Stimulated activated CD8-positive, alpha-beta memory T cell treated with anti-CD3 and anti-CD28 coated beads, Interleukin-4, amount 100 ng/mL, for 48 hours (primary cell): ENCODE measurements at places on chromosomes 5 and 9.

DNA sequence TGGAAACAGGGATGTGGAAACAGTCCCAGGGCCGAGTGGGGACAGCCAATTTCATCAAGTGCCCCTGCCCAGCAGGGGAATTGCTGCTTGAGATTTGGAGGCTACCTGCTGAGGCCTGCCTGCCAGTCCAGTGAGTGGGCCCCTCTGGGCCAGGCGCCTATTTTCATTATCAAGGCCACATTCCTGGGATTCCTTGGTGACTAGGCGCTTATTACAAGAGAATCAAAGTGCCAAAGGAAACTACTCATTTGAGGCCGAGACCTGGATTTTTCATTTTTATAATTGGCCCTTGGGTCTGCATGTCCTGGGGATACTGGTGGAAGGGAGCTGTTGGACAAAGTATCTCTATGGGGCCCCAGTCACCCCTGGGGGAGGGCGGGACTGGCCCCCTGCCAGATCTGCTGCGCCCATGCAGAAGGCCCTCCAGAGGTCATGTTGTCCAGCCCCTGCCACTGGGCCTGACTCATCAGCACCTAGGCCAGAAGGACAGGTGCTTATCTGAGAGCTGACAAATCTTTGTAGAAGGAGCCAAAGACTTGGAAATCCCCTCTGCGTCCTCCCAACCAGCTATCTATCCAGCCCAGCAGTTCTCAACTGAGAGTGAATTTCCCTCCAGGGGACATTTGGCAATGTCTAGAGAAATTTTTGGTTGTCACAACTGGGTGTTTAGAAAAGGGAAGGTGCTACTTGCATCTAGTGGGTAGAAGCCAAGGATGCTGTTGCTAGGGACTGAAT lies 45.6 kb downstream of the FOXI1 start:
- no peak for DNase-seq

- no peak for DNase-seq
Observed at GRCh38 chr5:107616213-107616612, 54.5 kb downstream of the EFNA5 start.

DNA sequence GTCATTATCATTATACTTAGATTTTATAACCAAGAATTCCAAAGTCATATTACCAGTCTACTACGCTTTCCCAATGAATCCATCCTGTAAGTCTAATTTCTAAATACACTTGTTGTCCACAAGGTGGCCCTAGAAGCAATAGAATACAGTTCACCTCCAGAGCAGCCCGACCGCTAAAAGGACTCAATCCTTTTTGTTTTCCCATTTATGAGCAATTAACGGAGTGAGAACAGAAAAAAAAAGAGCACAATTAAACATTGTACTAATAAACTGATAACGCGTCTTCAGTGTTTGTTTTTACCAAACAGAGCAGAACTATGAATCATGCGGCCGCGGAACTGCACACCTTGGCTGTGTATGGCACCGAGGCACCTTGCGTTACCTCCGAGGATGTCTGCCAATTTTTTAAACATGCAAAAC lies 160.7 kb upstream of the DAPK1 start:
- no peak for DNase-seq

- DNase-seq = no peak
Observed at GRCh38 chr5:43371821-43372220, 40.4 kb downstream of the CCL28 start.

- DNase-seq = no peak
Observed at GRCh38 chr9:137574192-137574591, 4.5 kb downstream of the DPH7 start.

DNA sequence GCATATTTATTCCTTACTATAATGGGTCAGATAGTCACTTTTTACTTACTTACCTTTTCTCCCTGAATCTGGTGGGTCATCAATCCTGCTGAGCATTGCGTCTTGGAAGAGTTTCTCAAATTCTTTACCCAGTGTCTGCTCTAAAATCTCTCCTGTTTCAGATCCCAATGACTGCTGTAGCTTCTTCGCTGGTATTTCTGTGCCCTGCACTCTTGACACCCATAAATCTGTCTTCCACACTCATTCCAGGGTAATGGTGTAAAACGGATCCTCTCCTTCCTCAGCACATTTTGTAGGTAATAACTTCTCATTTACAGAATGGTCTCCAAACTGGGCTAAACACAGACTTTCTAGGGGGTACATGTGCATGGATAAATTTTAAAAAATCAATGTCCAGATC lies 407.4 kb downstream of the DMAC1 start:
- no peak for DNase-seq

GRCh38 chr9:109088221-109088620 lies 31.5 kb downstream of the TMEM245 start:
- DNase-seq = no peak

DNA sequence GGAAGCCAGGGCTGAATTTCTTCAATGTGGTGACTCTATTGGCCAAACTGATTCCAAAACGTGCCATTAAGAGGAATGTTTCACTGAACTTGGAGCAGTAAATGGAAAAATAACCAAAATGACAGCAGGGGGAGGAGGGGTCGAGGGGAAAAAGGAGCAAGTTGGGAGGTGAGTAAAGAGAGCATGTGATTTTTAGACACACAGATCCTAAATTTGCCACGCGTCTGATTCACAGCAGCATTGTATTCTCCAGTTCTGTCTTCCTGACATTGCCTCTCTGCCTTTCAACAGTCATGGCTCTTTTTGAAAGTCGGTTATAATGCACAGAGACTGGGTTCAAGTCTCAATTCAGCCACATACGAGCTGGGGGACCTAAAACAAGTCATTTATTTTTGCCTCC lies 22.0 kb upstream of the ADRB2 start:
- no peak for DNase-seq

GRCh38 chr9:81390792-81391456 lies 298.4 kb downstream of the TLE1 start:
- no peak for DNase-seq

DNA sequence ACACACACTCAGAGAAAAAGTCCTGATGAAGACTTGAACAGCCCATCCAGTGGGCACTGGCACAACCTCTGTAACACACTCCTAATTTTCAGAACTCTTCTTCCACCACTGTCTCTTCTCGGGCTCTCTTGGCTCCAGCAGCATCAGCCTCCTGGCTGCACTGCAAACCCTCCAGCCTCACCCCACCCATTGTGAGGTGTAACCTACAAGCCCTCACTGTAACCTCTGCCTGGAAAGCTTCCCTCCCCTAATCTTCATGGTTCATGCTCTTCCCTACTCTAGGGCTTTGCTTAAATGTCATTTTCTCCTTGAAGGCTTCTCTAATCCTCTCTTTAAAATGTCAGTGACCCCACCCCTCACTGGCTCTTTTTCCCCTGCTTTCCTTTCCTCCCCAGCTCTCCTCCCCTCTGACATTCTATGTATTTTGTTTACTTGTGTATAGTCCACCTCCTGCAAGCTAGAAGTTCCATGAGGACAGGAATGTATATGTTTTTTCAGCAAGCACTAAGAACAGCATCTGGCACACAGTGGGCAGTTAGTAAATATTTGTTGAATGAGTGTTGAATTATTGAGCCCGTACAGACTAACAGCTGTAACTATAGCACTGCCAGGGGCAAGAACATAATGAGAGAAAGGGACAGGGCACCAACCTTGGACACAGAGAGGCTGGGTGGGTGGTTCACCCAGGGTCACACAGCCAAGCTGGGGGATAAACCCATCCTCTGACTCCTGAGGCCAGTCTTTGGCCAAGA lies 76.4 kb downstream of the ESM1 start:
- no peak for DNase-seq

GRCh38 chr5:110343616-110344015 lies 382.9 kb downstream of the TMEM232 start:
- no peak for DNase-seq

DNA sequence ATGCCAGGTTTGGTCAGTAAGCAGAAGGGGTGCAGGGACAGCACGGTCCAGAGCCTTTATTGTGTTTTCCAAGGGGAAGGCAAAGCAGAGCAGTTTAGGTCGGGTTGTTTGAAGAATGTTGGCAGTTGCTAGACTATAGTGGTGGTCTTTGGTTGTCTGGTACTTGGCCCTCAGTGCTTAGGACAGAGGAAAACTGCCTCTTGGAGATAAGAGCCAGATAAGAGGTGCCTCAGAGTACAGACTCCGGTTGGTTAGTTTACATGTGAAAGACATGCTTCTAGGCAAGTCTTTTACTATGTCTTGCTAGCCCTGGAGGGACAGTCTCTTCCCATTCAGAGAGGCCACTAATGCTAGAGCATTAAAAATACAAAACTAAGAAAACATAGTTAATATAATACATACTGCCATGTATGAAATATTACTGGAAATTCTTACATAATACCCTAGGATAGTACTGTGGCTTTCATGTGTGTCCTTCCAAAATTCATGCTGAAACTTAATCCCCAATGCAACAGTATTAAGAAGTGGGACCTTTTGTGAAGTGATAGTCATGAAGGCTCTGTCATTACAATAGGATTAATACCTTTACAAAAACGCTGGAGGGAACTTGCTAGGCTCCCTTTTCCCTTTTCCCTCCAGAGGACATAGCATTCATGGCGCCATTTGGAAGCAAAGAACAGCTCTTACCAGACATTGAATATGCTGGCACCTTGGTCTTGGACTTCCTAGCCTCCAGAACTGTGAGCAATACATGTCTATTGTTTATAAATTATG lies 280.4 kb downstream of the TMEM167A start:
- DNase-seq = no peak

- DNase-seq = no peak
Observed at GRCh38 chr5:171142617-171143016, 166.4 kb upstream of the TLX3 start.

DNA sequence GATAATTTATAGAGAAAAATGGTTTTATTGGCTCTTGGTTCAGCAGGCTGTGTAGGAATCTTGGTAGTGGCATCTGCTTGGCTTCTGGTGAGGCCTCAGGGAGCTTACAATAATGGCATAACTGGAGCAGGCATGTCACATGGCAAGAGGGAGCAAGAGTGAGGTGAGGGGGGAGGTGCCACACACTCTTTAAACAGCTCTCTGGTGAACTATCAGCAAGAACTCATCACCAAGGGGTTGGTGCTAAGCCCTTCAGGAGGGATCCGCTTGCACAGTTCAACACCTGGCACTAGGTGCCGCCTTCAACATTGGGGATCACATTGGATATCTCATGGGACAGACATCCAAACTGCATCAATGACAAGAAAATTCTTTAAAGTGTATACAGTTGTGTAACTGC lies 10.5 kb downstream of the GPBP1 start:
- DNase-seq = no peak

DNA sequence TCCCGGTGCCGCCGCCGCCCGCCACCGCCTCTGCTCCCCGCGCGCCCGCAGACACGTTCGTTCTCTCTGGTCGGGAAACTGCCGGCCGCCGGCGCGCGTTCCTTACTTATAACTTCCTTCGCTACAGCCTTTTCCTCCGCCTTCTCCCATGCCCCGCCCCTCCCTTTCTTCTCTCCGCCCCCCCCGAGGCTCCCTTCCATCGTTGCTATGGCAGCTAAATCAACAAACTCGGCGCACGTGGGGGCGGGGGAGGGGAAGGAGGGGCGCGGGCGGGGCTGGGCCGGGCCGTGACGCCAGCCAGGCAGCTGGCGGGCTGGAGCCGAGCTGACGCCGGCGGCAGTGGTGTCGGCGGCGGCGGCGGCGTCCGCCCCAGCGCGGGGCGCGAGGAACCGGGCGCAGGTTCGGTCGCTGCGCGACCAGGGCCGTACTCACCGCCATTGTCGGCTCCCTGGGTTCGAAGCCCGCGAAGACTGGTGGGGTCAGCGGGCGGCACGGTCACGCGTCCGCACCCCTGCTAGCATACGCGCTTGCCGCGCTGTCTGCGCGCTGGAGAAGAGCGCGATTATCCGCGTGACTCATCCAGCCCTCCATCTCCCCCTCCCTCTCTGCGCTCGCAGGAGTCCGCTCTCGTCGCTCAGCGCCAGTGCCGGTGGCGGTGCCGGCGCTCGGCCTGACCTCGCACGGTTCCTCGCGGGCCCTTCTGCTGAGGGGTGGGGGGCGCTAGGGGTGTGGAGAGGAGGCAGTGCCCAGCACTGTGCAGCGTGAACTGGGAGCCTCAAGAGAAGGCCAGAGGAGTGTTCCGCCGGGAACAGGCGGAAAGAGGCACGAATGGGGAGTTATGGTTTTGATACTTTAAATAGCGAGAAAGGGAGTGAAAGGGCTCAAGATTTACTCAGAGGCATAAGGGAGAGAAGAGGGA lies at the start of gene KLF4:
Gene KLF4, minus strand, starts transcription at position 83 of the 919 bp plus-strand sequence. CDS start 597 bp downstream, outside the sequence.
- peak; percentile 78 for DNase-seq

- DNase-seq = peak; percentile 49
Observed at GRCh38 chr5:170466988-170467707, 36.7 kb upstream of the KCNIP1 start.

DNA sequence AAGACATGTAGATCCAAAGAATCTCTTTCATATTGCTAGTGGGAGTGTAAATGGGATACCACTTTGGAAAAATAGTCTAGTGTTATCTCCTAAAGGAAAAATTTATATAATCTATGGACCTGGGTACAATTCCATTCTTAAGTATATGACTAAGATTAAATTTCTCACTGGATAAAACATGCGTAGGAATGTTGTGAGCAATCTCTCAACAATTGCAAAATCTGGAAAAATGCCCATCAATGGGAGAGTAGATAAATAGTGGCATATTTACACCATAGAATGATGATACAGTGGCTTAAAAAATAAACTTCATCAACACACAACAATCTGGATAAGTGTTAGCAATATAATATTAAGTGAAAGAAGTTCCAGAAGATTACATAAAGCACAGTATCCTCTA lies 469.5 kb downstream of the MAN2A1 start:
- DNase-seq = no peak

DNA sequence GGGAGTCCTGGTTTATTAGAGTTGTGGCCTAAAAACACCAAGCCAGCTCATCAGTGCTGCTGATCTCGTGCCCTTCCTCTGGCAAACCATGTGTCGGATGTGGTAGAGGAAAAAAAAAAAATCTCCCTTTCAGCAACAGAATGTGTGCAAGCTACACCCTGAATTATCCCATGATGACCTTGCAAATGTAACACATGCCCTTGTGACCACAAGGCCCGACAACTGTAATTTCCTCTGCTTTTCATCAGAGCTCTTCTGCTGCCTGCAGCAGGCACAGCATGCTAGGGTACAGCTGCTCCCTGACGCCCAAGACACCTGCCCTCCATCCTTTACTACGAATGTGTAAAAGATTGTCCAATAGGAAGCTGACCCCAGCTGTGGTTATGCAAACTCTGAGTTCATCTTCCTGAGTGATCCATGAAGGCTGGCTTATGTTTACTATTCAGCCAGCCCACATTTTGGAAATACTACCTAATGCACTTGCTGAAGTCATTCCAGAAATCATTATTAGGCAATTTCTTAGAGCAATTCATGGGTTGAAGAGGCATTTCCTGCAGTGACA lies 14.6 kb upstream of the BNC2 start:
- DNase-seq = no peak

DNA sequence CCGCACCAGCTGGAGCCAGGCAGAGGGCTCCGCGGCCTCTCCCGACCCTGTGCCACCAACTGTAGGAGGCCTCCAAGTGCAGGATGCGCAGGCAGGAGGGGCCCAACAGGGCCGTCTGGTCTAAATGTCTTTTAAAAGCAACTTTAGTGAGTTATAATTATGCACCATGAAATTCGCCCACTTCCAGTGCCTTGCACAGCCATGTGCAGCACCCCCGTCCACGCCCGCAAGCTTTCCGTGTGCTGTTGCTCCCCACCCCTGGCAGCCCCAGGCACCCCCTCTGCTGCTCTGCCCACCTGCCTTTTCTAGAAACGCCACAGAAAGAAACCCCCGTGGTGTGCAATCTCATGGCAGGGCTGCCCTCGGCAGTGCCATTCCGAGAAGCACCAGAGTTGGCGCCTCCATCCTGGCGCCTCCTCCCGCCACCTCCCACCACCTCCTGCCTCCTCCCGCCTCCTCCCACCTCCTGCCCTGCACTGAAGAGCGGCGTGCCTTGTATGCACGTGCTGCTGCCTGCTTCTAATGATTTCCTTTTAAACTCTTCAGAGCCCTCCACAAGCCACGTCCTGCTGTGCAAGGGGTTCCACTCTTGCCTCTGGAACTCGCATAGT lies 7.5 kb upstream of the SLC6A18 start:
- no peak for DNase-seq

- DNase-seq = no peak
Observed at GRCh38 chr9:94084314-94084713, at the start of gene PTPDC1. TSS of gene PTPDC1 (plus strand) at chr9:94084464. CDS start at chr9:94084531, 67 bp downstream.
